ENCODE measurements at places on chromosomes 3 and 15.
A peak's percentile ranks its signal among the peaks of the same experiment; 100 is the strongest.

DNA sequence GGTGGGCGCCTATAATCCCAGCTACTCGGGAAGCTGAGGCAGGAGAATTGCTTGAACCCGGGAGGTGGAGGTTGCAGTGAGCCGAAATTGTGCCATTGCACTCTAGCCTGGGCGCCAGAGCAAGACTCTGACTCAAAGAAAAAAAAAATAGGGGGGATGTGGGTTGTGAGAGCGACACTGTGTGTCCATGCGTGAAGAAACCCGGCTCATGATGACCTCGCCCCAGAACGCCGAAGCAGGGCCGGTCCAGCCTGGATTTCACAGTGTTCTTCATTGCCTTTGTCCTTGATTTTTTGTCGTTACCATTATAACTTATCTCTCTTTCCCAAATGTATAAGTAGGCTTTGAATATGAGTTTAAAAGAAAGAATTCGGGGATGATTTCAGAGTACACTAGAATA, 128.7 kb downstream of the PGPEP1L start:
- DNase-seq: no peak

GRCh38 chr15:75178938-75179745, 22.5 kb upstream of the C15orf39 start:
- peak; percentile 70 for DNase-seq

DNA sequence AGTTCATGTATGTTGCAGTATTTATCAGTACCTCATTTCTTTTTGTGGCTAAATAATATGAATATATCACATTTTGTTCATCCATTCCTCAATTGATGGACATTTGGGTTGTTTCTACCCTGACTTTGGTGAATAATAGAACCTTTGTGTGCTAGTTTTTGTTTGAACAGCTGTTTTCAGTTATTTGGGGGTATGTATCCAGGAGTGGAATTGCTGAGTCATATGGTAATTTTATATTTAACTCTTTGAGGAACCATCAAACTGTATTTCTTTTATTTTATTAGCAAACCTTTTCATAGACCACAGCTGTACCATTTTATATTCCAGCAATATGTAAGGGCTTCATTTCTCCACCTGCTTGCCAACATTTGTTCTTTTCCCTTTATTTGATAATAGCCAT, 38.4 kb upstream of the RBM5 start:
- peak; percentile 32 for DNase-seq

GRCh38 chr15:83164111-83164770, 43.4 kb downstream of the HDGFL3 start:
- no peak for DNase-seq

GRCh38 chr3:63532521-63532920, 120.0 kb upstream of the SNTN start:
- DNase-seq: no peak

- no peak for DNase-seq
Observed at GRCh38 chr15:81754078-81754477, 291.7 kb downstream of the MEX3B start.

Data from hematopoietic multipotent progenitor cell treated with erythropoietin and hydrocortisone succinate and interleukin-3 and kit ligand, for 4 days (in vitro differentiated cells).